ENCODE measurements at places on chromosomes 2 and 18.

GRCh38 chr2:29638641-29639040, 282.7 kb downstream of the ALK start:
- DNase-seq, result no peak

GRCh38 chr2:239197146-239197545, 203.7 kb downstream of the HDAC4 start:
- no peak for DNase-seq

DNA sequence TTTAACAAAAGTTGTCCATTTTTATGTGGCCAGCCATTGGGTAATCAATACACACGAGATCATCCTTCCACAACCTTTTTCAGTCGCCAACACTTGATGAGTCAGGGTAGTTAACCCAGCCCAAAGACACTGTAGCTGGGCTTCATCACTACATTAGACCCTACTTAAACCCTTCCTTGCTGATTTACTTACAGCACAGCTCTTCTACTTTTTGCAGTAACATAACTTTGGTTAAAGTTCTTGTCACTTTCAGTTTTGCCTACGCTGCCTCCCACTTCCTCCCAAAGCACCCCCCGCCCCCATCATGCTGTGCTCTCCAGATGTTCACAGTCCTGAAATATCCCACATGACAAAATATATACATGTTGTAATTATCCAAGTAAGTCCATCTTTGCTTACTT, 103.6 kb downstream of the CDK15 start:
- no peak for DNase-seq

- DNase-seq, result no peak
These were observed 16.1 kb downstream of the CEBPZ start for GRCh38 chr2:37215250-37215649.

GRCh38 chr2:205505371-205505770, 176.9 kb upstream of the NRP2 start:
- DNase-seq, result no peak

GRCh38 chr18:78244779-78245178, 734.8 kb upstream of the SALL3 start:
- DNase-seq, result no peak

- no peak for DNase-seq
These were observed 1.7 kb downstream of the APOB start for GRCh38 chr2:21041943-21042707.

DNA sequence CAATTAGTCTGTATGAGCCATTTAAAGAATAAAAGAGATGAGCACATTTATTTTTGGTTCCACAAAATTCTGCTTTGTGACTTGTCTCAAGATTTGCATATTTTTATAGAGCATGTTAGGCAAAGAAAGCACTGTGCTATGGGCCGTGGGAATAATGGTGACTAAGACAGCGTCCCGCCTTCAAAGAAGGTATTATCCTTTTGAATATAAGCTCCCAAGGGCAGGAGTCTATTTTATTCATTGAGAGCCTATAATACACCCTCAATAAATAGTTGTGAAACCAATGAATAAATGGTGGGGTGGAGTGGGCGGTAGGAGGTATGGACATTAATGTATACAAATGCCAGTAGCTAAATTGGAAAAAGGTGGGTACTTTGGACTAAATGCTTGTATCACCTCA, 20.5 kb upstream of the TCF4 start:
- no peak for DNase-seq

GRCh38 chr2:29705616-29706015, 215.8 kb downstream of the ALK start:
- no peak for DNase-seq

GRCh38 chr2:75998451-75998850, 287.7 kb upstream of the GCFC2 start:
- DNase-seq, result no peak

DNA sequence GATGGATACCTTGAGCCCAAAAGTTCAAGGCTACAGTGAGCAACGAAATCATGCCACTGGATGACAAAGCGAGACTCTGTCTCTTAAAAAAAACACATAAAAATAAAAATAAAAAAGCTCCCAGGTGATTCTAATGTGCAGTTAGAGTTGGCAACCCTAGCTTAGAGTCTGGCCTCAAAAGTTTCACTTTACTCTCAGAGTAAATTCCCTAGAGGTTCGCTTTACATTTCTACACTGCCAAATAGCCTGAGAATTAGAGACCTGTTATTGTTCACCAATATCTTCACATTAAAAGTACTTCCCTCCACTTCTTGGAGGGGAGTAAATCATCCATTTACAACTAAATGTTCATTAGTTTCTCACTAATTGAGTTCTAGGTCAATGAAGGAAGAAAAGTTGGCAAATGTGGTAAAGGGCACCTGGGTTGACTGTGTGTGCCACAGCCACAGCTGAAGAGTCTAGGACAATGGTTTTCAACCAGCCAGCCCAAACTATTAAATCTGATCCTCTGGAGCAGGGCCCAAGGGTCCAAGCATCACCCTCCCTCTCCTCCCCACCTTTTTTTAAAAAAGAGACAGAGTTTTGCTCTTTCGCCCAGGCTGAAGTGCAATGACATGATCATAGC, 15.2 kb upstream of the TMEM37 start:
- DNase-seq, result no peak

DNA sequence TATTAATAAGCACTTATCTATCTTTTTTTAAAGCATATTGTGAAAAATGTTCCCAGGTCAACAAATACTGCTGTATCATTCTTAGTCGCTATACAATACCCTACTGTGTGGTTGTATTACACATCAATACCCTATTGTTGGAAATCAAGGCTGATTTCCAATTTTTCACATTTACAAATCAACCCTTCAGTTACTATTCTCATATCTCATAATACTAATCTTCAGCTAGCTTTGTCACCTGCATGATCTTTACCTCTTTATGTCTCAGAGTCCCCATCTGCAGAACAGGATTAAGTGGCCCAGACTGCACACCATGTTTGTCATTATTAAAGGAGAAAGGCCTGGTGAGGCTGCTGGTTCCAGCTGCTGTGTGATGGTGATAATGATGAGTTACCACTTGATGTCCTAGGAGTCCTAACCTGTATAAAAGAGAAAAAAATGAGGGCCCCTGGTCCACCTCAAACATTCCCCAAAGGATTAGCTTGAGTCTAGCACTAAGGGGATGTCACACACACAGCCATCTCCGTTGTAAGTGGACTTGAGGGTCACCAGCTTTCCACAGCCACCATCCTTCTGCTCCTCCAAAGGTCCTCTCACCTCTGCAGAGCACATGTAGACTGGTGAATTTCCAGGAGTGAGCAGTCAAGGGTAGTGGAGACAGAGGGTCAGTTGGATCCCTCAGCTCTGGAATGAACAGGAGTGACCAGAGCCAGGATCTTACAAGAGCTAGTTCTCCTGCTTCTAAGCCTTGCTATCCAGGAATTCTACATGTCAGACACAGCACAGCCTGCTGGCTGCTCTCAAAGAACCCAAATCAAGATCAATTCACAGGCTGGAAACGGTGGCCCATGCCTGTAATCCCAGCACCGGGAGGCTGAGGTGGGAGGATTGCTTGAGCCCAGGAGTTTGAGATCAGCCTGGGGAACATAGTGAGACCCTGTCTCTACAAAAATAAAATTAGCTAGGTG, 36.0 kb upstream of the BIN1 start:
- DNase-seq, result no peak

DNA sequence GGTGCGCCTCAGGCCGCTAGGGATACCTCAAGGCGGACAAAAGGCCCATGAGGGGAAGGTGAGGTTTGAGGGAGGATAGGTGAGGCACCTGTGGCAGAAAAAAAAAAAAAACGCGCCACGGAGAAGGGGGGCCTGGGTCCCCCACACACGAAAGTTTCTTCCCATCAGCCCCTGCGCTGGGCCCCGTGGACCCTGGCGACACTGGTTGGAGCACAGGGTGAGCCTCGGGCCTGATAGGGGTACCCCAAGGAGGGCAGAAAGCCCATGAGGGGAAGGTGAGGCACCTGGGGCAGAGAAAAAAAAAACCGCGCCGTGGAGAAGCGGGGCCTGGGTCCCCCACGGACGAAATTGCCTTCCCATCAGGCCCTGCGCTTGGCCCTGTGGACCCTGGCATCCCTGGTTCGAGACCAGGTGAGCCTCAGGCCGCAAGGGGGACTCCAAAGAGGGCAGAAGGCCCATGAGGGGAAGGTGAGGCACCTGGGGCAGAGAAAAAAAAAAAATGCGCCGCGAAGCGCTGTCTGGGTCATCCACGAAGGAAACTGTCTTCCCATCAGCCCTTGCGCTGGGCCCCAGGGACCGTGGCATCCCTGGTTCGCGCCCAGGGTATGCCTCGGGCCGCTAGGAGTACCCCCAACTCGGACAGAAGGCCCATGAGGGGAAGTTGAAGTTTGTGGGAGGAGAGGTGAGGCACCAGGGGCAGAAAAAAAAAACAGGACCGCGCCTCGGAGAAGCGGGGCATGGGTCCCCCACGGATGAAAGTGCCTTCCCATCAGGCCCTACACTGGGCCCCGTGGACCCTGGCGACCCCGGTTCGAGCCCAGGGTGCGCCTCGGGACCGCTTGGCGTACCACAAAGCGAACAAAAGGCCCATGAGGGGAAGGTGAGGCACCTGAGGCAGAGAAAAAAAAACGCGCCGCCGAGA, 226.2 kb downstream of the CCDC74A start:
- DNase-seq, result no peak

DNA sequence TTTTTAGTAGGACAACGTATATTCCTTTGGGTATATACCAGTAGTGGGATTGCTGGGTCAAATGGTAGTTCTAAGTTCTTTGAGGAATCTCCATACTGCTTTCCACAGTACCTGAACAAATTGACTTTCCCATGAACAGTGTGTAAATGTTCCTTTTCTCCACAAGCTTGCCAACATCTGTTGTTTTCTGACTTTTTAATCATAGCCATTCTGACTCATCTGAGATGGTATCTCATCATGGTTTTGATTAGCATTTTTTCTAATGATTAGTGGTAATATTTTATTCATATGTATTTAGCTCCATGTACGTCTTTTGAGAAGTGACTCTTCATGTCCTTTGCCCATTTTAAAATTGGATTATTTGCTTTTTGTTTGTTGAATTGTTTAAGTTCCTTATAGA, 58.4 kb upstream of the CERS6 start:
- DNase-seq, result no peak

DNA sequence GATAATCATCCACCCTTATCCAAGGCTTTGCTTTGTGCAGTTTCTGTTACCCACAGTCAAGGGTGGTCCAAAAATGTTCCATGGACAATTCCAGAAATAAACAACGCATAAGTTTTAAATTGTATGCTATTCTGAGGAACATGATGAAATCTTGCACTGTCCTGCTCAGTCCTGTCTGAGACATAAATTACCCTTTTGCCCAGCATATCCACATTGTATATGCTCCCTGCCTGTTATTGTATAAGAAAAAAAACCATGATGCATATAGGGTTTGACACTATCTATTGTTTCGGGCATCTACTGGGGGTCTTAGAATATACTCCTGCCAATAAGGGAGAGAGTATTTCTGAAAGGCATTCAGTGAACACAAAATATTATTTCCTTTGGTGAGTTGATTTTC, 24.0 kb downstream of the LRRTM1 start:
- DNase-seq, result no peak

DNA sequence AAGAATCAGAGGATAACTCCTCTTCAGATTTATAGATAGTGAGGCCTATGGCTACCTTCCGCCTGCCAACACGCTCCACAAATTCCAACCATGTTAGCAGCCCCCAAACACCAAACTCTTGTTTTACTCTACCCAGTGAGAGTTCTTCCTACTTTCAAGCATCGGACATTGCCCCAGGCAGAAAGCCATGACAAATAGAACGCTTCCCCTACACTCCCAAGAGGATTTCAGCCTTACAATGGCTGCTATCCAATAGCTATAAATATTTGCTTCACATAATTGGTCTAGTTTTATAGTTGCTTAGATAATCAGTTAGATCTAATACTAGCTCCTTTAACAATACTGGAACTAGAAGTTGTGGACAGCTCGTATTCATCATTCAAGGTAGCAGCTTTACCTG, 503.4 kb upstream of the VRK2 start:
- no peak for DNase-seq

GRCh38 chr2:19786408-19787058, 115.2 kb downstream of the TTC32 start:
- peak; percentile 50 for DNase-seq

- no peak for DNase-seq
These were observed 226.4 kb upstream of the MYT1L start for GRCh38 chr2:2557475-2557874.

- DNase-seq, result no peak
These were observed 123.8 kb downstream of the ARL4C start for GRCh38 chr2:234373060-234373459.

DNA sequence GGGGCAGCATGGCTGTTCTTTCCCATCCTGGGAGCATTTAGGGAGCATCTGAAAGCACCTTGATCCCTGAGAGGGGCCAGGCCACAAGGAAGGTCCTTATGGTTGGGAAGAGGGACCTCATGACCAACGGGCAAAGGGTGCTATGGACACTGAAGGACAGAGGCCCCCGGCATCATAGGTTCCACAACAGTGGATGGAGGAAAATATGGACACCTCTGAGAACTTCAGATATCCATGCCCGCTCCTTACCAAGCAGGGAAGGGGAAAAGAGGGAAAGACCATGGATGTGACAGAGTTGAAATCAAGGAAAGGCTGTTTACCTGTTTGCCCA, 94.1 kb upstream of the MGAT4A start:
- DNase-seq, result no peak

DNA sequence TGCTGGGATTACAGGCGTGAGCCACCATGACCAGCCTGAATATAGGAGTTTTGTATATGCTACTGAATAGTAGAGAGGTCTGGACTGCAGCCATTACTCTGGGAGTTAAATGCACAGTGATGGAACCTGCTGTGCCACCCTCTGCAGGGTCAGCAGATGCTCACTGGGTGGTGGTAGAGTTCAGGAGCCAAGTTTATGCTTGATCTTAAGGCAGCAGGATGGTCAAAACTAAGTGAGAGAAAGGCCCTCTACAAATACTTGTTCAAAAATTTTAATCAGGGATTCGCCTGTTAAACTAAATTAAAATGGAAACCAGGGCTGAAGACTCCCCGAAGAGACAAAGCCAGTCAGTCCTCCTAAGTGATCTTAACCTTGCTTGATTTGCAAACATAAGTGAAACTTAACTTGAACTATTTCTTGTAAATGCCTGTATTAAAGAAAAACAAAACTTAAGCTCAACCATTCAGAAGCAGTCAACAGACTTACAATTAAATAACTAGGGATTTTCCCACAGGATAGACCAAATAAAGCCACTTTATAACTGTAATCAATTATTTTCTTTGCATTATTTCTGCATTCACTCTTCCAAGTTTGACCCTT, 4.2 kb upstream of the WDFY1 start:
- DNase-seq, result no peak

- DNase-seq, result no peak
These were observed 153.9 kb upstream of the SOX11 start for GRCh38 chr2:5538313-5538712.

GRCh38 chr18:3773303-3773702, 323.3 kb downstream of the TGIF1 start:
- DNase-seq, result no peak
